ENCODE measurements at places on chromosomes 5 and 9.

DNA sequence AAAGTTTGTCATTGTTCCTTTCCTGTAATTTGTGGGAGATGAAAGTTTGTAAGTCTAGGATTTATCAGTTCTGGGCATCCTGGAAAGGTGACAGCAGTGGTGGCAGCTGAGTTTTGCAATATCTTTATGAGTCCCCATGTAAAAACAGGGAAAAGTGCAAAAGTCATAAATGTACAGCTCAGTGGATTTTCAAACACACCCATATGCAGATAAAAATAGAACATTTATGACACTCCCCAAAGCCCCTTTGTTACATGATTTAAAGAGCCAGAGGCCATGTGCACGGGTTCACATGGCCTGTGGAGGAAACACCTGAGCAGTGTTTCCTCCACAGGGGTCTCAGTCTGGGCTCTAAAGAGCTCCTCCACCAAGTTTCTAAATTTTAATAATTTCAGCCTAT, 6.3 kb downstream of the TMEM38B start:
- DNase-seq = no peak

GRCh38 chr5:64339769-64340168, 166.0 kb upstream of the RGS7BP start:
- DNase-seq = no peak

DNA sequence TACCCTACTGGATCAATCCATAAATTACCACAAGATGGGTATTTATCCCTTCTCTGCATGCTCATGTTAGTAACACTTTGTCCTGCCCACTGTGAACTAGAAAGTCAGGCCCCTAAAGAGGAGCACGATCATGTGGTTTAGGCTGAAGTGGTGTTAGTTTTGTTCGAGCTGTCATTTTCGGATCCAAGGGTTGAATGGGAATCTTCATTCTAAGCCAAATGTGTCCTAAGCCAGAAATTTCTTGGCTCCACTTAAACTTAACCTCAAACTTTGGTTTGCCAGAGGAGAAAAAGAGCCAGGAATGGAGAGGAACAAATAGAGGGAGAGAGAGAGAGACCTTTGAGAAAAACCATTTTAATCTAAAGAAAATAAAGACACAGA, 837.7 kb upstream of the ZNF608 start:
- no peak for DNase-seq

DNA sequence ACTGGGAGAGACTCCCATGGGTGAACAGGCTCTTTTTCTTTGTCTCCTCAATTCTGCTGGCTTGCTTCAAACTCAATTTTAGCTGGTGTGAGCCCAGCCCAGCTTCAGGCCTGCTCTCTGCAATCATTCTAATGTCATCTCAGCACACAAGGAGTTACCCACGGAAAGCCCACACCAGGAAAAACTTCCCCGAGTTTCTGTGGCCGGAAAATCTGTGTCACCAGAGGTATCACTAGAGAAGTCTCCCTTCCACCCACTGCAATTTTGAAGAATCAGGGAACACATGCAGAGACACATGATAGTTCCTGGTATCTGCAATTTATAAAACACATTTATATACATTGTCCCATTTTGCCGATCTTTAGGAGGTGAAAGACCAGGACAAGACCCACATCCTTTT, 13.5 kb upstream of the NDFIP1 start:
- DNase-seq = no peak

DNA sequence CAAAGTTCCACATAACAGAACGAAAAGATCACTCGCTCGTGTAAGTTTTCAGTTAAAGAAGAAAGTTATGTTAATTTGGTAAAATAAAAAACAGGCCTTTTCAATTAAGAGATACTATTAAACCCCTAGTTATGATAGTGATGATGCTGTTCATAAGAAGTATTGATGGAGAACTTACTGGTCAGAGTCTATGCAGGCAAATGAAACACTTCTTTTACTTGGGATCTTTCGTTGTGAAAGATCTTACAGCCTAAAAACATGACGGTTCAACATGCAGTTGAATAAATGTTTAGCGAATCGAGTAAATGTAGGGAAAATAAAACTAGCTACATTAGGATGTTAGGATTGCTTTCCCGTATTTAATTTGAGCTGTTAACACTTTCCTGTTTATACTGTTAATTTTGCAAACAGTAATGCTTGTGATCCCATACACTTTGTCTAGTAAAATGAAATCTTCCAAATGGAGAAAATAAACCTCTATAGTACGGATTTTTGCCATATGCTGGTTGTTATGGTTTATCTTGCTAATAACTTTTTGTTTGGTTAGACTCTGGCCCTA, 2.0 kb downstream of the RHOBTB3 start:
- DNase-seq = no peak

GRCh38 chr9:73148447-73148937, 3.2 kb upstream of the ANXA1 start:
- no peak for DNase-seq

- no peak for DNase-seq
Measured at GRCh38 chr5:175201393-175201792, 242.6 kb downstream of the DRD1 start.

DNA sequence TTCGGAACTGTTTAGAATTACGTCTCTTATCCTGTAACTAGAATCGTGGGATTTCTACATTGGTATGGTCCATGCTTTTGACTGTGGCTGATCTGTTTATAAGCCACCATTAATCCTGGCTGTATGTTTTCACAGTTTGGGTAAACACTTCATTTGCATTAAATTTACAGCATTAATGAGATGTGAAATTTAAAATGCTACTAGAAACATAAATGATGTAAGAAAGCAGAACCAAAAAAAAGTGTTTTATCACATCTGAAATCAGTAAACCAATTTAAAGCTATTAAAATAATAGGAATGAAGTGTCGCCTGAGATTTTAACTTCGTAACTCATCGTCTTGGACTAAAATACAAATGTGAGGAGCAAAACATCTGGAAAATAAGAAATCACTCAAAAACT, 201.7 kb downstream of the NFIB start:
- DNase-seq = no peak

- no peak for DNase-seq
Measured at GRCh38 chr9:33418090-33418489, 15.7 kb upstream of the AQP7 start.

DNA sequence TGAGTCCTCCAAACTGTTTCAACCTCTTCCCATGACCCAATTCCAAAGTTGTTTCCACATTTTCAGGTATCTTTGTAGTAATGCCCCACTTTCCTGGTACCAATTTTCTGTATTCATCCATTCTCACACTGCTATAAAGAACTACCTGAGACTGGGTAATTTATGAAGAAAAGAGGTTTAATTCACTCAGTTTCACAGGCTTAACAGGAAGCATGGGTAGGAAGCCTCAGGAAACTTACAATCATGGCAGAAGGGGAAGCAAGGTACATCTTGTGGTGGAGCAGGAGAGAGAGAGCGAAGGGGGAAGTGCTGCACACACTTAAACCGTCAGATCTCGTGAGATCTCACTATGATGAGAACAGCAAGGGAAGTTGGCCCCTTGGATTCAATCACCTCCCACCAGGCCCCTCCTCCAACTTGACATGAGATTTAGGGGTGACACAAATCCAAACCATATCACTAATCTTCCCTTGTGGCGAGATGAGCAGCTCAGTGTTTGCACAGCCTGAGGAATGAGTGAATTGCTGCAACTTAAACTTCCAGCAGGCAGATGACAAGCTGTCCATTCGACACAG, 42.9 kb downstream of the TRIP13 start:
- DNase-seq = no peak
